ENCODE measurements at places on chromosomes 4 and X. TPM values are rescaled to one million over a fixed set of nuclear protein-coding genes. Genes with fewer than 3 reads are reported as not detected.

DNA sequence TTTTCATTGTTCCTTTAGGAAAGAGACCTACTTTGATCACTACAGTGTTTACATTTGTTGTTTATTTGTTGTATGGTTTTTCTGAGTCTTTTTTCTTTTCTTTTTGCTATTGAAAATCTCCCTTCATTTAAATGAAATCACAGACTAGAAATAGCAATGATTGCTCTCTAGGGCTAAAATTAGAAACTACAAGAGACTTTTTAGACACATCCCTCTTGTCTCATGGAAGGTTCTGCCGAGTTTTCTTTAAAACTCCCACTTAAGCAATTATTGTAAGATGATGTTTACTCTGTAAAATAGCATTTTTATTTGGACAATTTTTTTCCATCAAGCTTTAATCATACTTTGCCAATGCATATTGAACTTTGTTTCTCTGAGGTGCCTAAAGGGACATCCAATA lies 136.6 kb downstream of the PALLD start:
- no peak for DNase-seq

DNA sequence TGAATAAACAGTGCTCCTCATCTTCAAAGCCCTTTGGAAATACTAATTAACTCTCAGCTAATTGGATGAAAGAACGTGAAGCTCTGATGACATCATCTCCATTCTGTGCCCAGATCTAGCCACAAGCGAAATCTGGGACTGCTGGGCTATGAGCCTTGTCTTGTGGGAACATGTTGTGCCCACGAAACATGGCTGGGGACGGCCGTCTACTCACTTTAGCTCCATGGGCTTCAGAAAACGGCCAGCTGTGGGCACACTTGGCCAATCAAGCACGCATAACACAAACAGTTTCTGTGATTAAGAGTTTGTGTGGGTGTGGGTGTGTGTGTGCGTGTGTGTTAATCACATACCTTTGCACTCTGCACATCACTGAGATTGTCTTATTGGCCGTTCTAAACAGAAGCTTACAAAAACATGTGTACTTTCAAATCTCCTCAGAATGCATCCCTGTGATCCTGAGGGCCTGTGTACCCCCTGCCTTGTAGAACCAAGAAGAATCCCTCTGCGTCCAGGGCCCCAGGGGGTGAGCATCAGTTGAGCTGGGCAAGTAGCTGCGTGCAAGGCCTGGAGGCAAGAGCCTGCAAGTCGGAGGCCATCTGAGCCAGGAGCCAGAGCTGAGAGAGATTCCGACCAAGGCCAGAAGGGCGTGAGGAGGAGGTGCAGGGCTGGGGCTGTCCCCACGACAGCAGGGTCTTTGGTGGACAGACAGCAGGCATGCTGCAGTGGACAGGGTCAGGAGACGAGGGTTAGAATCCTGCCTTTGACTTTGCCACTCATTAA lies 18.7 kb upstream of the ZNF185 start:
- DNase-seq, result no peak

DNA sequence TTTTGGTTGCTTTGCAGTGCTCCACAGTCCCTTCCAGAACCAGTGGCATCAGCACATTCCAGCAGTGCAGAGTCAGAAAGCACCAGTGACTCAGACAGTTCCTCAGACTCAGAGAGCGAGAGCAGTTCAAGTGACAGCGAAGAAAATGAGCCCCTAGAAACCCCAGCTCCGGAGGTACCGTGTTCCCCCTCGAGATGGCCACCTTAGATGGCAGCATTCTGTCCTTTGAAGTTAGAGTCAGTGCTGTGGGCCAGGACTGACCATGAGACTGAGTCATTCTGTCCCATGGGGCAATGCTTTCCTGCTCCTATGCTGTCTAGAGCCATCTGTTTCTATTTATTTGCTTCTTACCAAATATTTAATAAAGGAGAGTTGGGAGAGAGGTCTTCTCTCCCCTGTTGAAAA lies 112.3 kb downstream of the KLHL8 start:
- DNase-seq, result peak; percentile 23

- DNase-seq, result no peak
Observed at GRCh38 chr4:132642016-132642817, 506.9 kb upstream of the PCDH10 start.

- no peak for DNase-seq
Observed at GRCh38 chr4:38734446-38734845, 48.3 kb downstream of the TLR10 start.

- DNase-seq, result no peak
Observed at GRCh38 chrX:103781706-103782105, 5.1 kb downstream of the PLP1 start.

- DNase-seq, result no peak
Observed at GRCh38 chr4:112931001-112931400, 118.5 kb upstream of the ANK2 start.

DNA sequence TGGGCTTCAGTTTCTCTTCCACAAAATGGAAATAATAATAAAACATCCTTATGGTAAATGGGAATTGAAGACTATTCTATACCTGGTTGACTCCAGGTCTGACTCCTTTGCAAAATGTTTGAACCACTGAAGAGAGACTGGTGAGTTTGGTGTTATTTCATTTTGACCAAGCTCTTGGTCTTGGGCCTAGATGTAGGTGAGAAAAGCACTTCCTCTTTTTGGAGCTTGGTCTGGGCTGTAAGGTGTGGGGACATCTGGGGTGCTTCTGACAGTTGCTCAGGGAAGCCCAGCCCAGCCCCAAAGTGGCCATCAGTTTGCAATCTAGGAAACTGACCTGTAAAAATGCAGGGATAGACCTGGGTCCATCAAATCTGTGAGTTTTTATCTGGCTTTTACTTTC lies 26.8 kb upstream of the SOD3 start:
- DNase-seq, result no peak

- no peak for DNase-seq
Observed at GRCh38 chr4:182235021-182235795, 8.0 kb upstream of the TENM3 start.

- DNase-seq, result no peak
Observed at GRCh38 chr4:175823015-175823742, 11.1 kb upstream of the GPM6A start.

GRCh38 chr4:186775902-186776301 lies 52.2 kb upstream of the FAT1 start:
- no peak for DNase-seq

- no peak for DNase-seq
Observed at GRCh38 chrX:96424007-96424406, 260.6 kb upstream of the DIAPH2 start.

- no peak for DNase-seq
Observed at GRCh38 chr4:15683143-15683495, 1.5 kb downstream of the FAM200B start.

- no peak for DNase-seq
Observed at GRCh38 chr4:55030589-55030988, 94.8 kb downstream of the KDR start.

AVPR2 gene
- 0.37 TPM for total RNA-seq

CLGN gene
- 7.6 TPM for total RNA-seq

DMRTC1 gene
- not detected for total RNA-seq

HPGD gene
- 53.6 TPM for total RNA-seq

ART3 gene
- 26.3 TPM for total RNA-seq

SPANXA1 gene
- total RNA-seq, result not detected
